Effector memory CD8-positive, alpha-beta T cell (primary cell): ENCODE measurements at places on chromosomes 3 and 15.

DNA sequence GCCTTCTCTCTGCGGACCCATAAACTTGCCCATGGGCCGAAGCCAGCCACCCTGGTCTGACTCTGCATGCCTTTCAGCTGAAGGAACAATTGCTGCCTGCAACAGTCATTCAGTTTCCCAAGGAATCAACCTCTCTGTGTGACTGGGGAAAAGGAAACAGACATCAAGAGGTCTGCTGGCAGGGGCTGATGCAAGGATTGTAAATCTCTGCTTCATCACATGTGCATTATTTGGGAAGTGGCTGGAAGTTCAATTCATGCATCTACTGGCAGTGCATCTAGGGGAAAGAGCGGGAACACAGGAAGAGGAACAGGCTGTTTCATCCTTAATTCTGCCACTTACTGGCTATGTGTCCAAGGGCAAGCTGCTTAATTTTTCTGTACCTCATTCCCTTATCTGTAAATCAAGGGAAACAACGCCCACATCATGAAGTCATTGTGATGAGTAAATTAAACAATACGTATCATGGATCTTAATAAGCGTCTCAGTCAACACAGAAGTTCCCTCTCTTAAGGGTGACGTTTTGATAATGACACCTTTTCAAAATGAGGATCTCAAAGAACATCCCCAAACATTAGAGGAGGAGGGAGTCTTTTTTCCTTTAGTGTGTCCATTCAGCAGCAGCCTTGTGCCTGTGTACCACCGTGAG, 17.4 kb upstream of the ADPGK start:
- peaks cover 20% of the 10 kb centered on the region for H3K4me1 ChIP-seq
- DNase-seq = no peak
- peaks cover 4% of the 10 kb centered on the region for H3K36me3 ChIP-seq
- no peak overlapping the region for H3K4me3 ChIP-seq

DNA sequence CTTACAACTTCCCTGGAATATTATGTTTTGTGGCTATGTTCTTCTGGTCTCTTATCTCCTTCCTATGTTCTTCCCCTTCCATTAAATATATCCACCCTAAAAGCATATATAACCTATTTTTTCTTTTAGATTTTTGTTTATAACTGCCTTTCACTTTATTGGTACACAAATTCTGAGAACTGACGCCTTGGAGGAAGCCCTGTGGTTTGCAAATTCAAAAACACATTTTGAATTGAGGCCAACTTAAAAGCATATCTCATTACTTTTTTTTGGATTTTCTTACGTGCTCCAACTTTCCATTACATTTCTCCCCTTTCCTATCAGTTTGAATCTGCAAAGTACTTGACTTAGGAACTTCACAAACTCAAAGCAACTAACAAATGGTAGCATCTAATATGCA, 15.3 kb upstream of the COLQ start:
- peaks cover 54% of the 10 kb centered on the region for H3K4me1 ChIP-seq
- H3K4me3 ChIP-seq = peak overlapping the region; percentile 89
- no peak for DNase-seq

DNA sequence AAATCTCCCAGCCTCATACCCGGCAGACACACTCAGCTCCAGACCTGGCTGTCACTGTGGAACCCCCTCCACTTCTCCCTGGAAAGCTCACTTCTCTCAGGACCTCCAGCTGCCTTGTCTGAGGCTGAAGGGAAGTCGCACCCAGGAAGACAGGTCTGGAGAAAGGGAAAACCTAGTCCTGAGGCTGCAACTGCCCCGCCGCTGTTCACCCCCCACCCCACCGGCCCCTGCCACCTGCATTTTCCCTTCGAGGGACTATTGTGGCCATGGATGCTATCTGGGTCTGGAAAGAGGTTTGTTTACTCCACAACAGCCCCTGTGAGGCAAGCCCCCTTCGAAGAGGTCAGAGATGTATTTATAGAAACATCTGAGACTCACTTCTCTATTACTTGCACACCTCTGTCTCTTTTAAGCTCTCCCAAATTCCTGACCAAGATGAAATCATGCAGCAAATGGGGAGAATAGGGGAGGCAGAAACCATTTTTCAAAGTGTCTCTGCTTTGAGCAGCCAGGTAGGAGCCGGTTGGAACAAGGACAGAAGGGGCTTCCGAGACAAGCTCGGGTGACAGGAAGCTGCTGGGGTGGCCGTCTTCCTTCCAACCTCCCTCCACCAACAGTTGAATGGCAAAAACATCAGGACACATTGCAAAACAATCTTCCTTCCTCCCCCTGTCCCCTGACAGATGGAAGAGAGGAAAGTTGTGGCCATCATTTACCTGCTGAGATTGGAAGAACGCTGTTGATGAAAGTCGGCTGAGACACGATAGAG, 518 bp downstream of the COLQ start:
- H3K27me3 ChIP-seq = no peaks in the 10 kb centered on the region
- H3K4me1 ChIP-seq = peaks cover 32% of the 10 kb centered on the region
- H3K36me3 ChIP-seq = no peaks in the 10 kb centered on the region
- H3K4me3 ChIP-seq = peak overlapping the region; percentile 89
- DNase-seq = no peak

DNA sequence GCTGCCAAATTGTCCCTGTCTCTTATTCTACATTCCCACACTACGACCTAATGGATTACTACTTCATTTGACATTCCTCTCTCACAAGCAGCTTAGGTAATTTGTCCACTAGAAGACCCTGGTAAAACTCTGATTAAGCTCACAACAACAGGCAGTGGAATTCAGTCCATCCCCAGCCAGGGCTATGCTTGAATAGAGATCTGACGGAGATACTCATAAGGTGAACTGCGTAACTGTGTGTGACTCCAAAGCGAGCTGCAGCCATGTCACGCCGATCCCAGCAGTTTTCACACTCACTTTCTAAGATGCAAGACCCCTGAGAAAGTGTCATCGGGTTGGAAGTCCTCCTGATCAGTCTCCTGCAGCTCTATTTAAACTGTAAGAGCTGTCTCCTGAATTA, 25.7 kb upstream of the ROBO2 start:
- no peak overlapping the region for H3K4me3 ChIP-seq
- H3K36me3 ChIP-seq = no peaks in the 10 kb centered on the region
- no peaks in the 10 kb centered on the region for H3K27me3 ChIP-seq
- H3K27ac ChIP-seq = no peak overlapping the region
